Smooth muscle cell of trachea (primary cell): ENCODE measurements at places on chromosomes 6 and 20. TPM values are rescaled to one million over a fixed set of nuclear protein-coding genes. Genes with fewer than 3 reads are reported as not detected.

GJA10 gene
- total RNA-seq = not detected in 2 replicates

GPLD1 gene
- total RNA-seq = 0.17 TPM in 1 of 2 replicates, not detected in the other

MLIP gene
- total RNA-seq = not detected in 2 replicates

CEP250 gene
- total RNA-seq = 35.1 and 52.8 TPM in 2 replicates

SPATA25 gene
- total RNA-seq = 1.5 and 3.5 TPM in 2 replicates

BTN3A1 gene
- 32.7 and 37.2 TPM in 2 replicates for total RNA-seq

SPTLC3 gene
- total RNA-seq = 5.8 and 9.6 TPM in 2 replicates

ZSCAN23 gene
- 4.3 and 11.1 TPM in 2 replicates for total RNA-seq

OR2B6 gene
- total RNA-seq = not detected in 2 replicates

OPRM1 gene
- under 0.01 TPM in 1 of 2 replicates, not detected in the other for total RNA-seq

TPX2 gene
- total RNA-seq = 6.9 and 83.9 TPM in 2 replicates

TMC2 gene
- not detected in 2 replicates for total RNA-seq

BPIFB1 gene
- not detected in 2 replicates for total RNA-seq

C6orf52 gene
- total RNA-seq = 0.50 and 0.58 TPM in 2 replicates

DEFB113 gene
- total RNA-seq = not detected in 2 replicates

PPIL6 gene
- total RNA-seq = 2.2 and 3.8 TPM in 2 replicates

SLC26A8 gene
- total RNA-seq = under 0.01 and 0.87 TPM in 2 replicates

C20orf144 gene
- under 0.01 and 0.44 TPM in 2 replicates for total RNA-seq

GPR6 gene
- not detected in 2 replicates for total RNA-seq

CST2 gene
- total RNA-seq = not detected in 2 replicates

GLP1R gene
- not detected in 2 replicates for total RNA-seq

DEFB132 gene
- total RNA-seq = not detected in 2 replicates
